ENCODE measurements at places on chromosomes 4 and X. TPM values are rescaled to one million over a fixed set of nuclear protein-coding genes. Genes with fewer than 3 reads are reported as not detected.

- no peaks in the 10 kb centered on the region for H3K4me1 ChIP-seq
- DNase-seq = no peak
- H3K27ac ChIP-seq = no peak overlapping the region
- H3K4me3 ChIP-seq = no peak overlapping the region
Measured at GRCh38 chr4:147709999-147710398, 21.9 kb upstream of the ARHGAP10 start.

DNA sequence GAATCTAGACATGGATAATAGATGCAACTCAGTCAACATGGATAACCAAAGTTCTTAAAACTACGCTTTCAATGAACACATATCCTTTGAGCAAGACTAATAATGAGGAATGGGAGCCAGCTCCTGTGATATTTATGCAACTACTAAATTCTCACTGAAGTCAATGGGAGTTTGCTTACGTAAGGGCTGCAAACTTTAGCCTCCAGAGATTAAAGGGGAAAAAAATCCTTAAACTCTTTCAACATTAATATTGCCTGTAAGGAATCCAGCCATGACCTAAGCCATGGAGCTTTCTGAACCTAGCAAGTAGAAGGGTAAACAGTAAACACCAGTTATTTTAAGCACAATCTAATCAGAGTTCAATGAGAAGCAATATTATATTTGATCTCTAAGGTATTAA lies 125.2 kb upstream of the PITX2 start:
- no peaks in the 10 kb centered on the region for H3K27me3 ChIP-seq
- no peaks in the 10 kb centered on the region for H3K36me3 ChIP-seq
- DNase-seq = no peak
- H3K27ac ChIP-seq = no peak overlapping the region
- H3K4me1 ChIP-seq = no peaks in the 10 kb centered on the region

DNA sequence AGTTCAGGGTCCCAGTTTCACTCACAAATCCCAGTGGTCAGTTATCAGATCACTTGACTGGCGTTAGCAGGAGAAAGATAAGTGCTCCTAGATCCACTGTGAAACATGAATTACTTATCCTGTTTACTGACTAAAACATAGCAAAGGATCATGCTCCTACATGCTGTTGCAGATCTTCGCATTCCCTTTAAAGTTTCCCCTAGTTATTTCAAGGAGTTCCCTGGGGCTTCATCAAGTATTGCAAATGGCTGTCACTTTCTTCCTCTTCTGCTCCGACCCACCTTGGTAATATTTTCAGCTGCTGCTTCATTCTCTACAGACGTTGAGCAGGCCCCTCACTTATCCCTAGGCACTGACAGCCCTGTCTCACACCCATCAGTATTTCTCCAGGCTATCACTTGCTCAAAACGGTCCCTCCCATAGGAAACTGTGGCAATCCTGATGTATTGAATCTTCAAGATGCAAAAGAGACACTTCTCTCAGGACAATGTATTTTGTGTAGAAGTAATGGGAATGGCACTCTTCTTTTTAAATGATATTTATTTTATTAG lies 466.0 kb downstream of the INPP4B start:
- H3K27ac ChIP-seq = no peak overlapping the region
- DNase-seq = no peak
- no peak overlapping the region for H3K4me3 ChIP-seq
- peaks cover 66% of the 10 kb centered on the region for H3K4me1 ChIP-seq
- H3K36me3 ChIP-seq = no peaks in the 10 kb centered on the region

GRCh38 chrX:39677978-39678791 lies 419.6 kb downstream of the BCOR start:
- H3K4me3 ChIP-seq = no peak overlapping the region
- DNase-seq = no peak
- no peaks in the 10 kb centered on the region for H3K36me3 ChIP-seq
- no peaks in the 10 kb centered on the region for H3K4me1 ChIP-seq
- H3K27ac ChIP-seq = no peak overlapping the region

- no peaks in the 10 kb centered on the region for H3K27me3 ChIP-seq
- H3K4me1 ChIP-seq = no peaks in the 10 kb centered on the region
- no peak for DNase-seq
- H3K27ac ChIP-seq = no peak overlapping the region
Measured at GRCh38 chr4:95591278-95591677, 42.5 kb upstream of the UNC5C start.

GRCh38 chr4:182139491-182139890 lies 103.7 kb upstream of the TENM3 start:
- H3K27ac ChIP-seq = no peak overlapping the region
- H3K36me3 ChIP-seq = no peaks in the 10 kb centered on the region
- H3K4me3 ChIP-seq = no peak overlapping the region
- no peak for DNase-seq
- H3K27me3 ChIP-seq = peaks cover 10% of the 10 kb centered on the region
- no peaks in the 10 kb centered on the region for H3K4me1 ChIP-seq

GRCh38 chr4:11843927-11844326 lies 415.2 kb upstream of the HS3ST1 start:
- no peaks in the 10 kb centered on the region for H3K4me1 ChIP-seq
- no peaks in the 10 kb centered on the region for H3K27me3 ChIP-seq
- no peaks in the 10 kb centered on the region for H3K36me3 ChIP-seq
- no peak overlapping the region for H3K27ac ChIP-seq
- DNase-seq = no peak

DNA sequence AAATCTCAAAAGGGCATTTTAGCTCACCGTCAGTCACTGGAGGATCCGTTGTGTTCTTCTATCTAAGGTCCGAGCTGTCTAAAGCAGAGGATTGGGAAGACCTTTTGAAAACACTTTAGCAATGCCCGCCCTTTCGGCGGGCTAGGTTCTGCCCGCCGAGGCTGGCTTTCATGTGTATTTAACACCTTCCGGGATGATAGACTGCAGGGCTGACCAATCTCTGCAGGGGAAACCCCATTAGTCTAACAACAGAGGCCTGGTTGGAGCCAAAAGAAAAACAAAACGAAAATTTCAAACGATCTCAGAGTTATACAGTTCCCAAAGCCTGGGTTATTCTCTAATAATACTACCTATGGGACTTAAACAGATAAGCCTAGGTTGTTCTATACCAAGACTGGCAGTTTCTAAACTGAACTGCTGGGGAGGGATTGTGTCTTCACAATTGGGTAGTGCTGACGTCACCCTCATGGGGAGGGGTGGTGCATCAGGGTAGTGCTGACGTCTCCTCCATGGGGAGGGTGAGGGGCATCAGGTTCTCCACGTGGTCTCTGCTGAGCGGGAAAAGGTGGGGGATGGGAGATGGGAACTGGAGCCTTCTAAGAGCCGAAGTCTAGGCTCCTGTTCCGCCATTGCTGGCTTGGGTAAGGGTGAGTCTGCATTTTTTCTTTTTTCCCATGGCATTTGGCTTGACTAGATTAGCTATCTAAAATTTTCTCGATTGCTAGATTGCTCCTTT lies 14.8 kb upstream of the CUL4B start:
- H3K27me3 ChIP-seq = no peaks in the 10 kb centered on the region
- H3K4me1 ChIP-seq = no peaks in the 10 kb centered on the region
- H3K27ac ChIP-seq = no peak overlapping the region

DNA sequence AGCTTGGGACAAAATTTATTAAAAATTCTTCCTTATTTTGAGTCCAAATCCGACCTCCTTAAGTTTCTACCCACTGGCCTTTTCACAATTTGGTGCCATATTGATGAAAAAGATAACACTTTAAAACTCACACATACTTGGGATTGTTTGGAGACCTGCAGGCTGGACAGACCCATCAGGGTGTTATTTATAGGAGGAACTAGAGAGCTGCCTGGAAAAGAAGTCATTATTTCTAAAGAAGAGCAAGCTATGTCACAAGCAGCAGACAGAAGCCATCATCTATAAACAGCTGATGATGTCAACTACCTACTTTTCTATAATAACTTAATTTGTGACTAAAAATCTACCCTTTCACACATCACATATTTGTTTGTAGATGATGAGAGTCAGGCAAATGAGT lies 56.2 kb downstream of the COX18 start:
- no peaks in the 10 kb centered on the region for H3K27me3 ChIP-seq
- H3K4me3 ChIP-seq = no peak overlapping the region
- no peaks in the 10 kb centered on the region for H3K36me3 ChIP-seq
- H3K4me1 ChIP-seq = no peaks in the 10 kb centered on the region

DNA sequence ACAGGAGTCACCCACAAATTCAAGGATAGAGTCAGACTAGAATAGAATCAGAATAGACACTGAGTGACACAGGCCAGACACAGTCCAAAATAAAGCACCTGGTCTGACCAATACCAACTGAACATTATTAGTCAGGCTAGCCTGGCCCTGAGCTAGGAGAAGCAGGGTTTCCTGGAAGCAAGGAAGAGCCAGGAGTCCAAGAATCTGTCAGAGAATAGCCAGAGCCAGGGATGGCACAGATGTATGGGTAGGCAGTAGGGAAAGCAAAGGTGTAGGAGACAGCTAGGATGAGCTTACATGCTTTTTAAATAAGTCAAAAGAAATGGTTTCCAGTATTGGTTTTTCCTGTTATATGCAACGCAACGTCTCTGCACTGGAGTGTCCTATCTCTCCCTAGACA lies 3.7 kb downstream of the BTC start:
- no peak overlapping the region for H3K4me3 ChIP-seq
- H3K27me3 ChIP-seq = no peaks in the 10 kb centered on the region
- H3K4me1 ChIP-seq = no peaks in the 10 kb centered on the region
- DNase-seq = no peak
- H3K27ac ChIP-seq = no peak overlapping the region

DNA sequence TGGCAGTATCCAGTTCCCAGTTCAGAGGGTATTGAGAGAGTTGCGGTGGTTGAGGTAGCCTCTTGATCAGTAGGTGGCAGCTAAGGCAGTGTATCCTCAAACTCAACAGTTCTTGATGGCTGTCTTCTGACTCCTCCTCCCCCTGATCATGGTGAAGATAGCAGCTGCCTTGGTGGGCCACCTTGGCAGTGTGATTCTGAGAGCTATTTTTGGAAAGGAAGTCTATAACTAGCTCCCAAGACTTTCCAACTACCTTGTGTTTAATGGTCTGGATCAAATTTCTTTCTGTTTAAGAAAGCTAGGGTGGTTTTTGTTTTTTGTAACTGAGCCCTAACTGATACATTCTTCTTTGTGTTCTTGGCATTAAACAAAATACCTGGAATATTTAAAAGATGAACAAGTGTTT lies 10.5 kb upstream of the TBC1D19 start:
- no peaks in the 10 kb centered on the region for H3K27me3 ChIP-seq
- no peak overlapping the region for H3K4me3 ChIP-seq
- no peak overlapping the region for H3K27ac ChIP-seq
- no peak for DNase-seq
- H3K4me1 ChIP-seq = no peaks in the 10 kb centered on the region
- H3K36me3 ChIP-seq = no peaks in the 10 kb centered on the region

- H3K36me3 ChIP-seq = no peaks in the 10 kb centered on the region
- peaks cover 49% of the 10 kb centered on the region for H3K4me1 ChIP-seq
- H3K27ac ChIP-seq = no peak overlapping the region
- H3K27me3 ChIP-seq = no peaks in the 10 kb centered on the region
Measured at GRCh38 chrX:42948723-42949657, 171.0 kb upstream of the PPP1R2C start.

DNA sequence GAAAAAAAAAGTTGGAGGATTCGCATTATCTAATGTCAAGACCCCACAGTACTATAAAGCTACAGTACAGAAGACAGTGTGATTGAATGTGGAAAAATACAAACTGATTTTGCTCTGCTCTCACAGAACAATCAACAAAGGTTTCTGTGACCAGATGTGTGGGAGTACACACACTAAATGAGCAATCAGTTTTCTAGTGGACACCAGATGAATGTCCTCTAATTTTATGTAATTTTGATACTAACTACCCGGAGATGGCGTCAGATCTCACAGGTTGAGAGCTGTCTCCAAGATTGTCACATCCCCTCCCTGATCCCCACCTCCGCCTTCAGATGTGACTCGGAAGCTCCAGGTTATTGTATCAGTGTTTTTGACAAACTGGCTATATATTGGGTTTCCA lies 81.9 kb upstream of the HUWE1 start:
- no peaks in the 10 kb centered on the region for H3K36me3 ChIP-seq
- no peak overlapping the region for H3K27ac ChIP-seq
- no peaks in the 10 kb centered on the region for H3K27me3 ChIP-seq
- no peak overlapping the region for H3K4me3 ChIP-seq
- no peaks in the 10 kb centered on the region for H3K4me1 ChIP-seq

DNA sequence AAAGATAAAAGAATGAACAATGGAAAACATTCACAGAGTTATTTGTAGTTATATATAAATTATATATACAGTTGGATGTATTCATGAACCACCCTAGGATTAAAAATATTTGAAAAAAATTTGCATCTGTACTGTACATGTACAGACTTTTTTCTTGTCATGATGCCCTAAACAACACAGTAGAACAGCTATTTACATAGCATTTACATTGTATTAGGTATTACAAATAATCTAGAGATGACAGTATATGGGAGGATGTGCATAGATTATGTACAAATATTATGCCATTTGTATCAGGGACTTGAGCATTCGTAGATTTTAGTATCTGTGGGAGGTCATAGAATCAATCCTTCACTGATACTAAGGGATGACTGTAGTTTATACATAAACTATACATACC lies 44.8 kb downstream of the GSTCD start:
- no peaks in the 10 kb centered on the region for H3K36me3 ChIP-seq
- DNase-seq = no peak
- H3K4me3 ChIP-seq = no peak overlapping the region
- H3K27ac ChIP-seq = no peak overlapping the region
- no peaks in the 10 kb centered on the region for H3K4me1 ChIP-seq

- no peaks in the 10 kb centered on the region for H3K27me3 ChIP-seq
- peaks cover 7% of the 10 kb centered on the region for H3K4me1 ChIP-seq
- H3K27ac ChIP-seq = no peak overlapping the region
- H3K4me3 ChIP-seq = no peak overlapping the region
Measured at GRCh38 chr4:70842761-70843435, 3.2 kb upstream of the GRSF1 start.

GRCh38 chr4:153439831-153440230 lies 26.3 kb upstream of the TMEM131L start:
- no peaks in the 10 kb centered on the region for H3K36me3 ChIP-seq
- H3K4me3 ChIP-seq = no peak overlapping the region
- no peaks in the 10 kb centered on the region for H3K27me3 ChIP-seq
- peak overlapping the region; percentile 25 for H3K27ac ChIP-seq

DNA sequence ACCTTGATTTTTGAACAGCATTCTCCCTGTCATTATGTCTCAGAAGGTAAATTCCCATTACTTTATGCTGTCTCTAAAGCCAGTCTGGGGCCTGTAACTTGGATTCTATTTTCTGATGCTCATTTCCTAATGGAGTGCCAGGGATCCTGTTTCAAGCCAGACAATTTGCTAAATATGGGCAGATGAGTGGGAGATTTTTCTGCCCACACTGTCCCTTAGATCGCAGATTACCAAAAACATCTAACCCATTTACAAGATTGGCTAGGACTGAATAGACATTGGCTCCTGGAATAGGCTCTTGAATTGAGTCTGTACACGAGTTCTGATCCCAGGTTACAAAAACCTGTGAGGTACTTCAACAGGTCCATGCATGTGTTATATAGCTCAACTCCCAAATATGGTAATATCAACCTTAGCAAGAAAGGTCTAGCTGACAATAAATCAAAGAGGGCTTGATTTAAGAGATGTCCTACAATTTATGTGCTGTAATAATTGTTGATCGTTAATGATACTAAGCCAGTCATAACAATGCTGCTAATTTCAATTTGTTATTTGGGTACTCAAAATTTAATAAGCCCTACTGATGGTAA lies 5.7 kb downstream of the GPC3 start:
- no peak overlapping the region for H3K27ac ChIP-seq
- H3K27me3 ChIP-seq = peaks cover 3% of the 10 kb centered on the region
- DNase-seq = no peak
- no peaks in the 10 kb centered on the region for H3K4me1 ChIP-seq
- no peaks in the 10 kb centered on the region for H3K36me3 ChIP-seq
- no peak overlapping the region for H3K4me3 ChIP-seq

GRCh38 chr4:73533515-73534422 lies 52.2 kb downstream of the AFM start:
- no peak overlapping the region for H3K27ac ChIP-seq
- no peaks in the 10 kb centered on the region for H3K36me3 ChIP-seq
- H3K4me3 ChIP-seq = no peak overlapping the region
- no peaks in the 10 kb centered on the region for H3K27me3 ChIP-seq
- H3K4me1 ChIP-seq = no peaks in the 10 kb centered on the region

Gene SH3D19
- not detected for polyA plus RNA-seq

Gene MAGEC2
- polyA plus RNA-seq = not detected

Gene SLC7A11
- polyA plus RNA-seq = not detected

Data from CD8-positive, alpha-beta memory T cell (primary cell).